ENCODE measurements at places on chromosomes 13 and 19.

GRCh38 chr19:38304352-38304865, 358 bp downstream of the C19orf33 start:
- no peak for DNase-seq

DNA sequence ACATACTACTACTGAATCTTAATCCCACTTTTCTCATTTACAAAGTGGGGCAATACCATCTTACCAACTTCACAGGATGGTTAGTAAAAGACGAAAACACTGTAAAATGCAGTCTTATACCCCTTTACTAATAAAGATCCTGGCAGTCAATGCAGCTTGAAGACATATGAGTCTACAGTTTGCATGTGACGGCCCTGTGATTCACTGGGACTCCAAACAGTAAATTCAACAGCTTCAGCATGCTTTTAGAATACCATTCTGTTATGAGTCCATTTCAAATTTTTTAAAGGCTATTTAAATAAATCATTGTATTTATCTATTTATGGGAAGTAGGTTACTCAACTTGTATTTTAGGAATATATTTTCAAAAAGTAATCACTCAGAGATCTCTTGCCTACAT, 629.1 kb downstream of the LIG4 start:
- no peak for DNase-seq

DNA sequence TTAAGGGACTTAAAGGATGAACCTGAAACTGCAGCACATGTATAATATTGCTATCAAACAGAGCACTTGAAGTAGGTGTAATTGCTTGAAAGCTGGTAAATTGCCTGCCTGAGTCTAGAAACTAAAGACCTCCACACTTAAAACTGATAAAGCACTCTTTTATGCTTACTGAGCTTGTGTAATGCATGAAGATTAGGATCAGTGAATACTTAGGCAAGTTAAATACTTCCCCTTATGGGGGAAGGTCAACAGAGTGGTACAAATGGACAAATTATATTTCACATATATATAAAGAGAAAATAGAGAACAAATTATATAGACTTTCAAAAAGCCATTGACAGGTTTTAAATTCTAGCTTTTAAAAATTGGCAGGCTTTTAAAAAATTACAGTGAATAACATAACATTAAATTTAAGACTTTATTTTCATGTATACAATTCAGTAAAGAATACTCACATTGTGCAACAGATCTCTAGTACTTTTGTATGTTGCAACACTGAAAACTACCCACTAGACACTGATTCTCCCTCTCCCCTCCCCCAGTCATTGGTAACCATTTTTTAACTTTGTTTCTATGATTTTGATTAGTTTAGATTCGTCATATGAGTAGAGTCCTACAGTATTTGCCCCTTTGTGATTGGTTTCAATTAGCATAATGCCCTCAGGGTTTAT, 23.9 kb downstream of the PIBF1 start:
- no peak for DNase-seq

DNA sequence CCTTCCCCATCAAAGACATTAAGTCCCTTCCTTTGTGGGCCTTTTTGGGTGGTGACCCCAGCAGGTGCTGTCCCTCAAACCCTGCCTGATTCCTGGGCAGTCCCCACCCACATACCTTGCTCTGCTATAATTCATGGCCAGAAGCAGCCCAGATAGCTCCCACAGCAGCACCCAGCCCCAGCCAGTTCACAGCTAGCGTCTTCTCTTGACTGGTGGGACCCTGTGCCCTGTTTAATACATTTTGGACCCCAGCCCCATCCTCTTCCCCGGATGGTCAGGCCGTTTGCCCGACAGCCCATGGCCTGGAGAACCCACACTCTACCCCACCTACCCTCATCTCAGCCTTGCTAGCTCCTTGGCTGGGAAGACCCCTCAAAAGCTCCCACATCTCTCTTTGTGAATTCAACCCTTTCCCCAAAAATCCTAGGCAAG, 2.1 kb downstream of the CCDC106 start:
- no peak for DNase-seq

DNA sequence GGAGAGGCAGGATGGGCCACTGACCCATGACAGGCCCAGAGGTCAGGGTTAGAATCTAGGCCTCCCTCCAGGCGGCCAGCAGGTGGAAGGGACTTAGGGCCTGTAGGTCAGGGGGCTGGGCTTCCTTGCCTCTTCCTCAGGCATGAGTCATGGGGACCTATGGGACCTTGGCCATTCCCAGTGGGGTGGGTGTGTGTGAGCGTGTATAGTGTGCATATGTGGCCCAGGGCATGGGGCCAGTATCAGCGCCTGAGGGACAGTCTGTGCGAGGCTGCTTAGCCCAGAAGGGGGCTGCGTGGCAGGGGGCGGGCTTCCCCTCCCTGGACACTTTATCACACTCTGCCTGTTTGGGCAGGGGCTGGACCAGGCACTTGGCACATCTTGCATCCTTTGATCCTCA, 13.3 kb downstream of the KCTD15 start:
- no peak for DNase-seq

DNA sequence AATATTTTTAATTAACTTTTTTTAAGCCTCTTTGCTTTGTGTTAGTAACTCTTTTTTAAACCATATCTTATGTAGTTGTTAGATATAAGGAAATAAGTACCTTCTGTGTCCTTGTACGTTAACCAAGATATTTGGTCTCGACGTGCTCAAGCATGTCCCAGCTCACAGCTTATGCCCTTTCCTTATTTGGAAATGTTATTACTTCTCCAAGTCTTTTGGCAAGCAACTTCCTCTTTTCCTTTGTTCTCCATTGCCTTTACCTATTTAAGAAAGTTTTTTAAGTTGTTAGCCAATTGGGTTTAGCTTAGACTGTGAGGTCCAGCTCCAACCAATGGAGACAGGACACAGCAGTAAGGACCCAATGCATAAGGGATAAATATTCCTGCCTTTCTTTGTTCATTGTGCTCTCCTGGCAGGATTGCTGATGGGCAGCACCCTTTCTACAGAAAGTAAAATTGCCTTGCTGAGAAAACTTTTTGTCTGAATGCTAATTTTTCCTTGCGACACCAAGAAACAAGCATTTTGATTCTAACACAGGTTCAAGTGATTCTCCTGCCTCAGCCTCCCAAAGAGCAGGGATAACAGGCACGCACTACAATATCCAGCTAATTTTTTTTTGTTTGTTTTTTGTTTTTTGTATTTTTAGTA, 5.2 kb downstream of the DKKL1 start:
- DNase-seq: no peak

DNA sequence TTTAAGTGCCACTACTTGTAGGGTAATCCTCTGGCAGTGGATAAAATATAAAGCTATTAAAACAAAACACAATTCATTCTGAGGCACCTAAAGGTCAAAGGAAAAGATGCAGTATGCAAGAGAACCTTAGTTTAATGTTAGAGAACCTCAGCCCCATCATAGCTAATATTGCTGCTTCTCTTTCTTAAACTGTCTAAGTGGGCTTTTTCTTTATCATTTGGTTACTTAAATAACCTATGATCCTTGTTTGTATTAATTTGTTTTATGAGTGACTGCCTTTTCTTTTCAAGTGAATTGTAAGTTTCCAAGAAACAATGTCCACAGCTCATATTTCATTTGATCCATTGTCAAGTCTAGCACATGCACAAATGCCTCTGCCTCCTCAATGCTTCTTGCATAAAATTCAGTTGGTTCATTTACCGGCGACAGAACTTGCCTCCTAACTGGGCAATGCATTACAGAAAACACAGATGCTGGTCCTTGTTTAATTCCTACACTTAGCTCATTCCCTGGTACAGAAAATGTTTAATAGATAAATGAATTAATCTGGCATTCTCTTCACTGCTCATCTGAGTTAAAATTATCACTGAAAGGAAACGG, 1049.8 kb downstream of the OLFM4 start:
- no peak for DNase-seq
